Epithelial cell of prostate (primary cell): ENCODE measurements at places on chromosomes 7 and 10.

GRCh38 chr10:122515588-122516231 is 44.8 kb upstream of the DMBT1 start:
- no peak for DNase-seq

DNA sequence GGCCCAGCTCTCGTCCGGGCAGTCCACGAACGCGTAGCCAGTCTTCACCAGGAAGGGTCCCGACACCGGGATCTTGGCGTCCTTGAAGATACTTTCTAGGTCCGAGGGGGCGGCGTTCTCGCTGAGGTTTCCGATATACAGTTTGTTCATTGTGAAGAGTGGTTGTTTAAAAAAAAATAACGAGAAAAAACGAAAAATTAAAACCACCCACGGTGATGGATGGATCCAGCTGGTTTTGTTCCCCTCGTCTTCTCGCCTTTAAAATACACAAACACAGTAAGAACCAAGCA is 385 bp downstream of the IGF2BP3 start:
- no peak for DNase-seq

- no peak for DNase-seq
Measured at GRCh38 chr10:123967626-123968243, 76.1 kb upstream of the CPXM2 start.

DNA sequence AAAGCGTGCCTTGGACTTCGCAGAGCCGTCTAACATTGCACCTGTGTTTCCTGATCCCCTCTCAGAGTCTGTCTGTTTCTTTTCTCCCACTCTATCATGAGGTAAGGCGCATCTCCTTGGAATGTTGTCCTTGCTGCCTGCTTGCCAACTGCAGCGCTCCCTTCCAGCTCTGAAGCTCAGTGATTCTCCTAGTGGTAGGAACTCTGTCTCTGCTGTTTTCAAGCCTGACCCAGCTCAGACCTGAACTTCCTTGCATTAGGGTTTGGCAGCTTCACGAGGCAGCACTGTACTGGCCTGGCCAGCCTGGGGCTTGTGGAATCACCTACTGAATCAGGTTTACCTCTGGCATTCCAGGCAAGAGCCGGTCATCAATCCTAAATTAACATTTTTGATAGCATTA is 123.9 kb downstream of the CREB5 start:
- DNase-seq: no peak

DNA sequence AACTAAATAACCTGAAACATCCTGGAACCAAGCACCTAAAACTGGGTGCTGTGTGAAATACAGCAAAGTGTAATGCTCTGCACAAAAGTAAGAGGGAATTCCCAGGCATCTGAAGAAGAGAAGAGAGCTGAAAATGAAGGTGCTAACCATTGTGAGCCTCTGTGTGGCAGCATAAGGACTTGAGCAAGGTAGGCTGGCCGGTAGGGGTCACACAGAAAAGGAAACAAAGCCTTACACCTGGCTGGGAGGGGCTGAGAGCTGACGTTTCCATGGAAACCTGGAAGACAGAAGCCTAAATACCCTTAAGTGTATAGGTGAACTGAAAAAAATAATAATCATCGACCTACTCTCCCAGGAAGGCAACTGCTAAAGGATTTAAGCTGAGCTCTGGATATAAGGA is 48.6 kb downstream of the CUL1 start:
- no peak for DNase-seq

GRCh38 chr7:91397612-91398011 is 133.4 kb downstream of the FZD1 start:
- DNase-seq: no peak
